ENCODE measurements at places on chromosomes 2 and 18.

DNA sequence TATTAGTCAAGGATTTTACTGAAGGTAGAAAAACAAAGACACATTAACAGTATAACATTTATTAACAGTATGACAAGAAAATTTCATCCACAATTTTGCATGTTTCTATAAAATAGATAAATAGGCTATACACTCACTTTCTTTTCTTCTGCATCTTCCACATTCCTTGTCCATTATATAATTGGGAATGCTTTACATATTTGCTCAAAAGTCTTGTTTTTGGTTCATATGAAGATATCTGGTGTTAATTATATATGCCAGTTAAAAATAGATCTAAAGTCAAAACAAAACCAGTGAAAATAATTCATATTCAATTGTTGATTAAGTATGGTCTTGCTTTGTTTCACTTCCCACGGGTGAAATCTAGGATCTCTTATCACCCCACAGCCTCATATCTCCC, 53.4 kb downstream of the SERPINB7 start:
- no peak for DNase-seq

DNA sequence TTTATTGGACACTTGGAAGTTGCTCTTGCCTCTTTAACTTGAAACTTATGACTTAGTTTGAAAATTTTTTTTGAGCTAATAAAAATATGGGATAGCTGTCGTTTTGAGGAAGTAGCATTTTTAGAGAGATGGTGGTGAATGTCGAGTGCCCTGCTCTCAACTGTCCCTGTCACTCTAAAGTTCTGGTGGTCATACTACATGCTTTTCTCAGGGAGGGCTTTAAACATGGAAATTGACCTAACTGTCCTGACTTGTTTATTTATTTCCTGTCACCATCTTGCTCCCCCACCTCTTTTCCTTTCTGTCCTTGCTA, 16.0 kb downstream of the CEP192 start:
- DNase-seq = no peak

DNA sequence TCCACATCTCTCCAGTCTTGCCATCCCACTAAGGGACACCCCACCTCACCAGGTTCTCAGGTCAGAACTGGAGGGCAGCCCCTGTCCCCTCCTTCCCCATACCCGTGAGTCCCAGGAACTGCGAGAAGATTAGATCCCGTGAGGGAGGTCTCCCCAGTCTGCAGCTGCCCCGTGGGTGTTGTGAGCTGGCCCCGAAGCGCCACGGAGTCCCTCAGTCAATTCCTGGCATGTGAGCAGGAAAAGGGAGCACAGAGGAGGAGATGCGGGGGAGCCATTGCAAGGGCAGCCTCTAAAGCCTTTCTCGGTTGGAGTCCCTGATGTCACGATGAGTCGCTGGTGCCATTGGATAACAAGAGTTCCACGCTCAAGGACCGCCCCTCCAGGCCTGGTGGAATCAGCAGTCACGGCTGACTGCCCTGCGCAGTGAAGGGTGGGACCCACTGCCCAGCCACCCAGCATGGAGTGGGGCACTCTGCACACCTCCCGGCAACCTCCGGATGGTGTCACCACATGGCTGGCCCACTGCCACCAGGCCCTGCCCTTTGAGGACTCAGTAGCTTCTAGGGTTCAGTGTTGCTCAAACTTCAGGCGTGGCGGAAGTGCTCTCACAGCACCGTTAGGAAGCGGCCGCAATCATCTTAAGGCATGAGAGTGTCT, 434.9 kb upstream of the MYT1L start:
- no peak for DNase-seq

GRCh38 chr2:119856469-119856901, 96.8 kb downstream of the PTPN4 start:
- DNase-seq = no peak

- DNase-seq = no peak
Observed at GRCh38 chr2:119049968-119050704, 108.1 kb downstream of the MARCO start.

- peak; percentile 91 for DNase-seq
Observed at GRCh38 chr2:218323526-218324472, 31.5 kb upstream of the TMBIM1 start.

DNA sequence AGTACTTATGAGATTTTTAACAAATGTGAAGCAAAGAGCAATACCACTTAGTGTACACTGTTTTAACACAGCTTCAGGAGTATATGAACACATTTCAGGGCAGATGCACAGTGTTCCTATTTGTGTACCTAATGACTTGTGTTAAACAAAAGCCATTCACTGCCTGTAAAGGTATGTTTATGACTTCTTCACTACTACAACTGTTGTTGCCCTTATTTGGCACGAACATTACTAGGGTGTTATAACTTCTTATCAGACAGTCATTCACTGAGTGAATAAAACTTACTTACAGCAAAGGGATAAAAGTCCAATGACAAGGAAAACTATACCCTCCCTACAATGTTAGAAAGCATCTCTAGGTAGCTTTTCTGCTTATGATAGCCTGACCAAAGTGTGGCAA, 85.4 kb upstream of the CAVIN2 start:
- no peak for DNase-seq

- no peak for DNase-seq
Observed at GRCh38 chr2:211354481-211354880, 798.1 kb downstream of the CPS1 start.

GRCh38 chr2:176844461-176844860, 368.1 kb upstream of the HNRNPA3 start:
- no peak for DNase-seq

GRCh38 chr18:58069721-58070292, 25.8 kb downstream of the NEDD4L start:
- no peak for DNase-seq

- DNase-seq = no peak
Observed at GRCh38 chr2:27182346-27182745, 29.5 kb upstream of the ATRAID start.

GRCh38 chr2:69926849-69927515, 12.1 kb downstream of the MXD1 start:
- no peak for DNase-seq

DNA sequence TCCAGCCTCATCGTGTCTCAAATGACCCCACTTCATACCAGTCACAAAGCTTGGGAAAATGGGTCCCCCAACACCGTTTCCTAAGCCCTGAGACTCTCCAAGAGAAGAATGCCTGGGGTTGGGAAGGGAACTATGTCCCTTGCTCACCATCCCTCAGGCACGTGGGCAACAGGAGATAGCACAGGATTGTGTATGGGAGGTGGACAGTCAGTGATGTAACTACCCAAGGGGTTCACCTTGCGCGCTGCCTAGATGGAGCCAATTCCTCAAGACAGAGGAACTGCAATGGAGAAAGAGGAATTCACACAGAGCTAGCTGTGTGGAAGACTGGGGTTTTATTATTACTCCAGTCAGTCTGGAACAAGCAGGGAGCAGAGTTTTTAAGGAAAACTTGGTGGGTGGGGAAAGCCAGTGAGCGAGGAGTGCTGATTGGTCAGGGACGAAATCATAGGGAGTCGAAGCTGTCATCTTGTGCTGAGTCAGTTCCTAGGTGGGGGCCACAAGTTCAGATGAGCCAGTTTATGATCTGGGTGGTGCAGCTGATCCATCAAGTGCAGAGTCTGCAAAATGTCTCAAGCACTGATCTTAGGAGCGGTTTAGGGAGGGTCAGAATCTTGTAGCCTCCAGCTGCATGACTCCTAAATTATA, 13.8 kb upstream of the CXCR1 start:
- DNase-seq = no peak

GRCh38 chr18:35517715-35518114, 20.0 kb upstream of the INO80C start:
- DNase-seq = no peak

DNA sequence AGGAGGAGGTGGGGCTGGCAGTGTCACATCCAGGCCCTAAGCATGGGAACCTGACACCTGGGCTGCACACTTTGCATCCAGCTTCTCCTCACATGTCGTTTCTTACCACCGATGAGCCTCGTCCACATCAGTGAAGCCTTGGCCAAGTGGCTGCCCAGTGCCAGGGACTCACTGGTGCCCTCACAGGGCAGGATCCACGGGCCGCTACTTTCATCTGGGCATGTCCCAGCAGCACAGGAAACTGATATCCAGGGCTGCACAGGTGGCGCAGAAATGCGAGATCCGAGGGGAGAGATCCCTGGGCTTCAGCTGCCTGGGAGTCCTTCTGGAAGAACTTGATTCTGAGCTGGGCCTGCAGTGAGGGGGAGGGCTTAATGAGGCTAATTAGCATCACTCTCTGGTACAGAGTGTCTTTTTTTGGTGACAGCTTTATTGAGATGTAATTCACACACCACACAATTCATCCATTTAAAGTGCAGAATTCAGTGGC, 291.6 kb upstream of the HDAC4 start:
- no peak for DNase-seq

DNA sequence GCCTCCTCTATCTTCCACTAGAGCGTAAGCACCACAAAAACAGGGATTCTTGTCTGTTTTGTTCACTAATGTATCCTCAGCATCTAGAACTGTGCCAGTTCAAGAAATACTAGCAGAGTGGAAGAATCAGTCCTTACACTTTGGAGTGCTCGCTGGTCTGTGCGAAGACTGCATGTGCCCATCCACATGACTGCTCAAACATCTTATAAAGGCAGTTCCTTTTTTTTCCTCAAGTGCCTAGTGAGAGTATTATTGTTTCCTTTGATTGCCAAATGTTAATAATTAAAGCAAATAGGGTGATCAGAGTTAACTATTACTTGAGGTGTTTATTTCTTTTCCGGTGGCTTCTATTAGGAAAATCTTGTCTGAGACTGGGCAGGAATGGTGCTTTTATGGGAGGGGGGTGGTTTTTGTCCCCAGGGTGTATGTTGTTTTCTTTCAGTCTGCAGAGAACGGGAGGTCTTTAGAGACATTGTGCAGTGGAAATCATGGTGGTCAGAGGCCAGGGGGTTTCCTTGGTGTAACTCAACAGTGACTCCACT, 45.6 kb upstream of the ITGB6 start:
- DNase-seq = peak; percentile 58

DNA sequence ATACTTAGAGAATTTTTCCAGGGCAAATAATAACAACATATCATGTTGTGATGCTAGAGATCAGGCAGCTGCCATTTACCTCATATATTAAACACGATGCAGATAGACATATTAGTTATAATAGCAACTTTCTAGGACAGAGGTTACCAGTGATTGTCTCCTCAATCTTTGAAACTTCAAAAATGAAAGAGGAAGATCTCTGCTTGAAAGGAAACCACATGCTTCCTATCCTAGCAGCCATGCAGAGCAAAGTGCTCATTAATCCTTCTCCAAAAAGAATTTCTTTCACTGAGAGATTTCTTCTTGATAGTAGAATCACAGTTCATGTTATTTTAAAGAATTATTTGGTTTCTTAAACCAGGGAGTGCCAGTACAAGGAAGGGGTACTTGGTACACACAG, 317.2 kb downstream of the CPS1 start:
- no peak for DNase-seq

DNA sequence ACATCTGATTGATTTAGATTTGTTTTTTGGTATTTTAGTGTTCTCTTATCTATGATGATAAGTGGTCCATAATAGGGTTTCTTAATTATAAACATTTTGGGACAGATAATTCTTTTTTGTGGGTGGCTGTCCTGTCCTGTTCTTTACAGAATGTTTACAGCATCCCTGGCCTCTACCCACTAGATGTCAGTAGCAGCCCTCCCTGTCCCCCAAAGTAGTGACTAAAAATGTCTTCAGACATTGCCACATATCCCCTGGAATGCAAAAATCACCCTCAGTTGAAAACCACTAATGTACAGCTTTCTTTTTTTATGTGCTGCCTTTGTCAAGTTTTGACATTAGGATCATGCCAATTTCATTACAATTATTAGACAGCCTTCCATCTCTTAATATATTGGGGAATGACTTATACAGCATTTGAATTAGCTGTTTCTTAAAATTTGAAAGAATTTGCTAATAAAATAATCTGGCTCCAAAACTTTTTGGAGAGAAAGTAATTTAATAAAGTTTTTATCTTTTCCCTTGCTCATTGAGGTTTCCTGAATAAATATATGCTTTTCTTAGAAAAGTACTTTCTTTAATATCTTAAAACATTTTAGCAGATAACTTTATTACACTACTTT, 19.5 kb downstream of the WIPF1 start:
- peak; percentile 58 for DNase-seq

GRCh38 chr2:176534798-176535466, 265.7 kb downstream of the MTX2 start:
- DNase-seq = peak; percentile 71

- DNase-seq = no peak
Observed at GRCh38 chr18:59719544-59720181, 22.4 kb upstream of the CCBE1 start.

DNA sequence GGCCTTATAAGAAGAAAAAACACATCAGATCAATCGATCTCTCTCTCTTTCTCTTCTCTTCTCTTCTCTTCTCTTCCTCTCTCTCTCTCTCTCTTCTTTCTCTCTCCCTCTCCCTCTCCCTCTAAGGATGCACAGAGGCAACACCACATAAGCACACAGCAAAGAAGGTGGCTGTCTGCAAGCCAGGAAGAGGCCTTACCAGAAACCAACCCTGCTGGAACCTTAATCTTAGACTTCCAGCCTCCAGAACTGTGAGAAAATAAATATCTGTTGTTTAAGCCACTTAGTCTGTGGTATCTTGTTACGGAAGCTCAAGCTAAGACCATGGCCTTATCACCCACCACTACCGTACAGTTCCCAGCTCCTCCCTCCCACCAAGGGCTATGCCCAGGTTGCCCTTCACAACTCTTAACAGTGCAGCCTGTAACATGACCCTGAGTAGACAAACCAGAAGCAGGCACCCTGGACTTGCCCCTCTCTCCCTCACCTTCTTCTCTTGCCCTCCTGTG, 25.2 kb upstream of the TMEM237 start:
- no peak for DNase-seq

DNA sequence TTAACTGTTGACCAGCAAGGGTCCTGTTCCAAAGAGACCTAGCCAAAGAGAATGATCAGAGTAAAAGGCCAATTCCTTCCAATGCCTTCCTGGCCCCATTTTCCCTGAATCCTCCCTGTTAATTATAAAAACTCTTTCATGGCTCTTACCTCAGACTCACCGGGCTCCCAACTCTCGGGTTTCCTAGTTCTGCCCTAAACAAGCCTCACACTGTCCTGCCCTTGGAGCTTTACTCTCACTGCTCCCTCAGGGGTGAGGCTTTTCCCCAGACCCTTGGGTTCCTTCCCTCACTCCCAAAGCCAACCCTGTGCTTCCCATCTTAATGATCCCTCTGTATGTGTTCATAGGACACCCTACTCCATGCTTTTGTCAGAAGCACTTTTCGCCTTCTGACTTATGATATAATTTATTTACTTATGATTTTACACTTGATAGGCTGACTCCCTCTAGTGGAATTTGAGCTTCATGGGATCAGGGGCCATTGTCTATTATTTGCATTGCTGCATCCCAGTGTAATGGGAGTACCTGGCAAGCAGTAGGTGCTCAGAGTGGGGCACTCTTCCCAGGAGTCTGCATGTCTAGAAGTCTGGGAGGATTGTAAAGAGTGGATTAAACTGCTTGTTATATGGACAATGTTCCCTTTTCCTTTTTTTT, 29.9 kb upstream of the ZNG1B start:
- DNase-seq = no peak

DNA sequence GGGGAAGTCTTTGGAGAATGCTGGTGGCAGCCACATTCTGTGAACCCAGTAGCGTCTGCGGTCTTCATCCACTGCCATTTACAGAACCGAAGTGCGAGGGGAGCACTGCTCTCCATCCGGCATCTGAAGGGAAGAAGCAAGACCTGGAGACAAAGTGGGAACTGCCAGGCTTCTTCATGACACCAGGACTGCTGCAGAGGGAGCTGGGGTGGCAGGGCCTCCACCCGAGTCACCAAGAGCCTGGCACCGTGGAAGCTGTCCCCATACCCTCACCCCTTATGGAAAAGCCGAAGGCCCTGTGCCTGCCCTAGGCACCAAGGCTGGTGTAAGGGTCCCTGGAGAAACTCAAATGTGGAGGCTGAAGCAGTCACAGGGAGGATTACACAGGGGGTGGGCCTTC, 79.8 kb downstream of the CIB4 start:
- DNase-seq = no peak

GRCh38 chr2:239945751-239946561, 79.2 kb downstream of the NDUFA10 start:
- no peak for DNase-seq
